Activated CD8-positive, alpha-beta memory T cell treated with anti-CD3 and anti-CD28 coated beads for 24 hours (primary cell): ENCODE measurements at places on chromosomes 5 and 9.

- no peak for DNase-seq
Measured at GRCh38 chr9:137168904-137169856, 671 bp downstream of the LRRC26 start.

DNA sequence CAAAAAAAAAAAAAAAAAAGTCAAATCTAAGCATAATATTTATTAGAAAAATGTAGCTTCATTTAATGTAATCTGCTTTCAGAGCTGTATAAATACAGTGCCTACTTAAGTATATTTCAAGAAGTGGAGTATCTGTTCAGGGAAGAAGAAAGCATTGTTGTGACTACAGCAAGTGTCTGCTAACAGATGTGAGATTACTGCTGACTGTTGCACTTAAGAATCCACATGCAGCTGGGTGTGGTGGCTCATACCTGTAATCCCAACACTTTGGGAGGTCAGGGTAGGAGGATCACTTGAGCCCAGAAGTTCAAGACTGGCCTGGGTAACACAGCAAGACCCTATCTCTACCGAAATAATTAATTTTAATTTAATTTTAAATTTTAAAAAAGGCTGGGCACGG lies 19.0 kb downstream of the KDM3B start:
- DNase-seq = no peak

DNA sequence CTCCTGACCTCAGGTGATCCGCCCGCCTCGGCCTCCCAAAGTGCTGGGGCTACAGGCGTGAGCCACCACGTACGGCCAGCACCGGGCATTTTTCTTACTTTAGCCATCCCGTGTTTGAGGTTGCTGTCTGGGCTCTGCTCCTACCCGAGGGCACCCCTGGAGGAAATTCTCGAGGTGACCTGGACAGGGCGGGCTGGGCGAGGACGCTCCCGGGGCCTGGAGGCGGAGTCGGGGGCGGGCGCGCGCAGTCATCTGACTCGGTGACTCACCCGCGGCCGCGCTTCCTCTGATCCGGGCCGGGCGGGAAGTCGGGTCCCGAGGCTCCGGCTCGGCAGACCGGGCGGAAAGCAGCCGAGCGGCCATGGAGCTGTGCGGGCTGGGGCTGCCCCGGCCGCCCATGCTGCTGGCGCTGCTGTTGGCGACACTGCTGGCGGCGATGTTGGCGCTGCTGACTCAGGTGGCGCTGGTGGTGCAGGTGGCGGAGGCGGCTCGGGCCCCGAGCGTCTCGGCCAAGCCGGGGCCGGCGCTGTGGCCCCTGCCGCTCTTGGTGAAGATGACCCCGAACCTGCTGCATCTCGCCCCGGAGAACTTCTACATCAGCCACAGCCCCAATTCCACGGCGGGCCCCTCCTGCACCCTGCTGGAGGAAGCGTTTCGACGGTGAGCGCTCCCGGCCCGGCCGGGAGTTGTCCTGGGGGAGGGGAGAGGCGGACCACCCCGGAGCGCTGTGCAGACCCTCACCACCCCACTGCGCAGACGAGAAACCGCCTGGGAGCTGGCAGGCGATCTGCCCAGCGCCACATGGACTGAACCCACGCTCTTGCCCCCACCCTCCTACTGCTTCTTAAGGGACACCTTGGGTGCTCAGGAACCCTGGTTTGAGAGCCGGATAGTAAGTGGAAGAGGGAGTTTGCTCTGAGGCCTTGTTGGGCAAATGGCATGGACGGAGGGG lies at the start of gene HEXB:
TSS of gene HEXB (plus strand) at position 334 of the 952 bp plus-strand sequence. CDS start at position 362, 28 bp downstream.
- peak; percentile 93 for DNase-seq

DNA sequence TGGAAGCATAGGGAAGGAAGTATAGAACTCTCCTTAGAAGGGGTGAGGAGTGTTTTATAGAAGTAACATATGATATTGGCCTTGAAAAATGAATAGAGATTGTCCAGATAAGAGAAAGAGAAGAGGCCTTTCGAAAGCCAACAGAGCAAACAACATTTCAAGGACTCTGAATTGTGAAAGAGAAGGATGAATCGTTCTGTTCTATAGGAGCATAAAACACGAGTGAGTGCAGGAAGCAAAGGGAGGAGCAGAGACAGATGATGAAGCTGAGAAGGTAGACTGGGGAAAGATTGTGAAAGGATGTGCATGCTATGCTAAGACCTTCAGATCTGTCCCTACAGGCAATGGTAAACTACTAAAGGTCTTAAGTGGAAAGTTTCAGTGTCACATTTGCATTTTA lies 271.0 kb downstream of the TMEM161B start:
- no peak for DNase-seq

- peak; percentile 92 for DNase-seq
Measured at GRCh38 chr5:132272311-132273210, 15.1 kb downstream of the PDLIM4 start.

- DNase-seq = no peak
Measured at GRCh38 chr9:98971168-98971914, 27.6 kb downstream of the COL15A1 start.

- DNase-seq = no peak
Measured at GRCh38 chr9:116796669-116797068, 109.6 kb downstream of the TRIM32 start.
